ENCODE measurements at places on chromosomes 5 and 9.

GRCh38 chr5:168822248-168822744 lies 243.1 kb upstream of the PANK3 start:
- no peak for DNase-seq

DNA sequence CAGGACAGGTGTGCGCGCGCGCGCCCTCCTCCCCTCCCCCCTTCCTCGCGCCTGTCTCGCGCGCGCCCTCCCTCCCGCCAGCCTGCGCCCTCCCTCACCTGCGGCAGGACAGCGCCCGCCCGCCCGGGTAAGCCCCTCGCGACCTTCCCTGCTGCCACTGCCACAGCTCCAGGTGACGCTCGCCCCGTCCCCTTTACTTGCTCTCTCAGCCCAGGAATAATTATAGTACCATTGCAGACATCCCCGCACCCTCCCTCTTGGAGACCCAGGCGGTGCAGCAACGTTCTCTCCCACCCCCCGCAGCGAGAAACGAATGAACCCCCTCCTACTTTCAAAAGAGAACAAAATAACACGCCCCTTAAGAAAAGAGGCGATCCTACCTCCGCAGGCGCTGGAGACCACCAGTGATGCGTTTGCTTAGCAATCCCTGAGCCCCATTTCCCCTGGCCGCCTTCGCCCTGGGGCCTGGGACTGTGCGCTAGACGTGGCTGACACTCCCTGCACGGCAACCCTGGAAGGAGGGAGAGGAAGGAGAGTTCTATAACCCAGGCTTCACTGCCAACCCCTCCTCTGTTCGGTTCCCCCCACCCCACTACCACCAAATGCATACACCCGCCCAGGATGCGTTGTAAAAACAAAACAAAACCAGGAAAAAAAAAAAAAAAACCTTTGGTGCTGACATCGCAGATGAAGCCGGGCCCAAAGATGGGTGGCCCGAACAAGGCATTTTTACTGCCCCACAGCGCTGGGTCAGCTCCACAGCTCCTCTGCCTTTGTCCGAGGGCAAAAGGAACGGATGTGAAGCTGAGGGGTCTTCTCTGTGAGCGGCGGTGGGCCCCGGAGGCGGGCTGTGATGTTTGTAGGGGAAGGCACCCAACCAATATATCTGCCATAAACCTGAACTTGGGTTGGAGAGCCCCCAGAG lies 5.6 kb upstream of the PURA start:
- DNase-seq: peak; percentile 51

DNA sequence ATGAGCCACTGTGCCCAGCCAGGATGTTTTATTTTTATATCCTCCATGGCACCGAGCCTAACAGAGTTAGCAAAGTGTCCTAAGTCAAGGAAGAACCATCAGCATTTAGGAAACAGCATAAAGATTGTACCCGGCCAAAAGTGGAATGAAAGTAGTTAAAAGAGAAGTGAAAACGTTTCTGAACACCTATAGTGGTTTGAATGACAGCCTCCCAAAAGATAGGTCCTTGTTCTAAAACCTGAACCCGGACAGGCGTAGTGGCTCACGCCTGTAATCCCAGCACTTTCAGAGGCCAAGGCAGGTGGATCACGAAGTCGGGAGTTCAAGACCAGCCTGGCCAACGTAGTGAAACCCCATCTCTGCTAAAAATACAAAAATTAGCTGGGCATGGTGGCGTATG lies 37.4 kb downstream of the ZFAND5 start:
- peak; percentile 17 for DNase-seq

- DNase-seq: no peak
Observed at GRCh38 chr5:146290318-146290717, 48.3 kb upstream of the POU4F3 start.

DNA sequence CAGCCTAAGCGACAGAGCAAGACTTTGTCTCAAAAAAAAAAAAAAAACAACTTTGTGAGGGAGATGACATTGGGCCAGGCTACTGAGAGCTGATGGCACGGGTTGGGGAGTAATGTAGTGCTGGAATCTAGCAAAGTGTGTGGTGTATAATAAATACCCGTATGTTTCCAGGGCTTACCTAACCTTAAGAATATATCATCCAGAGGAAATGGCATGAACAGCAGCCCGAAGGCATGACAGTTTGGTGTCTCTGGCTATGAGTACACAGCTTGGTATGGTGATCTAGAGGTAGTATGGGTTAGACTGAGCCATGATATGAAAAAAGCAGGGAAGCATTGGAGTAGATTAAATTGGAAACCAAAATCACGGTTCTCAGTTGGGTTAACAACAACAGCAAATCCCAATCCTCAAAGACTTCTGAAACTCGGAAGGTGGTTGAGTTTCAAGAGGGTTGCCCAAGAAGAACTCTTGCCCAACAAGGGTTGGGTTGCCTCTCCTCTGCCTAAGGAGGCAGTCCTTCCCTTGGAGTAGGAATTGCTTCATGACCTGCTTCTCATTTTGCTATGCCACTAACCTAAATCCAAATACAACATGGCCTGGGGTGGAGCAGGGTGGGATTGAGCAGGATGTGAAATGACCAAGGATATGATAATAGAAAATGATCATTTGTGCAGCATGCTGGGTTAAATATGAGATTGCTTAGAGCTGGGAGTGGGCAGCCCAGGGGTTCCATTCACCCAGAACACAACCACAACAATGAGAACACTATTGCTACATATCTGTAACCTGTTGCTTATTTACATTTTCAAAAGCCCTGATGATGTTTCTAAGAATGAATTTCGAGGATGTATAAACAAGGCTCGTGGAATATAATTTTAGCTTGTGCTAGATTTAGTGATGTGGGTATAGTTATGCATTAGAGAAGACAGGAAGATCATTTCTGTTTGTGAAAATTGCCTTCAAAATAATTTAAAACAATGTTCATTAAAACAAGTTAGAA lies 64.6 kb upstream of the ZFR start:
- DNase-seq: no peak

DNA sequence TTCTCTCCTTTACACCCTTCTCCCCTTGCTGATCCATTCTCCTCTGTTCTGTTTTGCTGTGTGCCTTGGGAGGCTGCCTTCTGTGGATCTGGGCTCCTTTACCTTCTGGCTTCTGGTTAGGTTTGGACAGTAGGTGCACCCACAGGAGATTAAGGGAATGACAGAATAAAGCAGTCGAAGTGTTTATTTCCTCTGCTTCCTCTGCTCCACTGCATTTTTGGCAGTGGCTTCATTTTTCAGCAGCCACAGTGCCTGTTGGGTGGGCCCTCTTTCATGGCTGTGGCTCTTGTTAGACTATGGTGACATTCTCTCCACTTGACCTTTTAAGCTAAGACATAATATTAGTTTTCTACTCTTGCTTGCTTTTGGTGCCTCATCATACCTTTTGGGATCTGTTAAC lies 144.1 kb downstream of the CCDC171 start:
- no peak for DNase-seq

GRCh38 chr5:147377682-147378081 lies 132.2 kb downstream of the DPYSL3 start:
- DNase-seq: no peak

GRCh38 chr9:27276193-27277030 lies 20.5 kb downstream of the EQTN start:
- DNase-seq: peak; percentile 59

DNA sequence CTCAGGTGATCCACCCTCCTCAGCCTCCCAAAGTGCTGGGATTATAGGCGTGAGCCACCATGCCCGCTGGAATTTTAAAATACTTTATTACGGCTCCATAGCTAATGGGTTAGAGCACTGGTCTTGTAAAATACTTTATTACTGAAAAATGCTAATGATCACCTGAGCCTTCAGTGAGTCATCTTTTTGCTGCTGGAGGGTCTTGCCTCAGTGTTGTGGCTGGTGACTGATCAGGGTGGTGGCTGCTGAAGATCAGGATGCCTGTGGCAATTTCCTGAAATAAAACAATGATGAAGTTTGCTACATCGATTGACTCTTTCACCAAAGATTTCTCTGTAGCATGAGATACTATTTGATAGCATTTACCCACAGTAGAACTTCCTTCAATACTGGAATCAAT lies 26.0 kb upstream of the GNE start:
- DNase-seq: no peak

GRCh38 chr5:26432386-26432785 lies 606.0 kb downstream of the CDH9 start:
- no peak for DNase-seq

GRCh38 chr5:2158109-2158508 lies 275.4 kb upstream of the IRX4 start:
- DNase-seq: no peak

GRCh38 chr5:95940758-95941682 lies 20.6 kb downstream of the ELL2 start:
- peak; percentile 78 for DNase-seq

DNA sequence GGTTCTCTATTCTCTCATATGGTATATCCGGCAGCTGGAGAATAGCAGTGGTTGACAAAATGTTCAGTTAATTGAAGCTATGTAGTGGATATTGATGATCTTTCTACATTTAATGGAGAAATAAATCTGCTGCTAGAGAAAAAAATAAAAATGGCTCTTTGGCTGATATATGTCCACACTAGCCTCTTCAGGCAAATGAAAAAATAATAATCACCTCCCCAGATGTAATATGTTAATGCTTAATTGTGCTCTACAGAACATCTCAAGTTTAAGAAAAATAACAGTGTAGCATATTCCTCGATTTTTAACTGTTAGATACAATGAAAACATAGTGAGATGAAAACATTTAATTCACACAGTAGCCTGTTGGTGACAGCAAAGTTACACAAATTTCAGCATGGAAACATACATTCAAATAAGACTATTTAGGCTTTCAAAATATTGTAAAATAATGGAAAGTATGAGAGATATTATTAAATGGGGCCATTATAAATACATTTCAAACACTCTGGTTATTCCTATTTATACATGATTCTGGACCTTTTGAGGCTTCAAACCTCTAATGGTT lies 543.0 kb downstream of the MAT2B start:
- no peak for DNase-seq

- no peak for DNase-seq
Observed at GRCh38 chr9:37034938-37035647, 1.0 kb upstream of the PAX5 start.

- DNase-seq: no peak
Observed at GRCh38 chr5:43146958-43147357, 26.2 kb downstream of the ZNF131 start.

- no peak for DNase-seq
Observed at GRCh38 chr5:27769748-27770402, 731.5 kb upstream of the CDH9 start.

GRCh38 chr9:72299017-72299603 lies 65.9 kb downstream of the ZFAND5 start:
- DNase-seq: no peak

GRCh38 chr9:123687246-123687751 lies 242.6 kb downstream of the DENND1A start:
- peak; percentile 65 for DNase-seq

DNA sequence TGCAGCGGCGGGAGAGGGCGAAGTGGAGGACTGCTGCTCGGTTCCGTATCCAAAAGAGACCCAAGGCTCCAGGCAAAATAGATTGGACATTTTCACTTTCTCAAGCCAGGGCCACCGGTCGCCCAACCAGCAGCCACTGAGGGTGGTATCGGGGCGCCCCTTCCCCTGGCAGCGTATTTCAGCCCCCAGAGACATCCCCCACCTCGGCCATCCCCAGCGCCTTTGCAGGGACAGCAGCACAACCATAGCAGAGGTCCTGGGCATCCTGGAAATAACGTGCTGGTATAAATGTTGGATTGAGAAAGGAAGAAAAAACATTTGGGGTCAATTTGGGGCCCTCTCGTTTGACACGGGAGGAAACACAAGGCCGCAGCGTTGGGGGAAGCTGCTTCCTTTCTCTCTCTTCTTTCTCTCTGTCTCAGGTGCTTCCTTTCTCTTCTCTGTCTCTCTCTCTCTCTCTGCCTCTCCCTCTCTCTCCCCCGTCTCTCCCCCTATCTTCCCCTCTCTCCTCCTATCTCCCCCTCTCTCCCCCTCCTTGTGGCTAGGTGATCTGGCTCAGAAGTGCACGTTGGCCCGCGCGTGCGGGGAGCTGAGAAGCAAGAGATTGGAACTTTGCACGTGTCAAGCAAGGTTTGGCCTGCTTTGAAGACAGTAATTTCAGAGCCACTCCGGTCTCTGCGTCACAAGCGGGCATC lies 624 bp upstream of the RETREG1 start:
- no peak for DNase-seq

All from RPMI8226 (cell line).